ENCODE measurements at places on chromosomes 2 and 18. TPM values are rescaled to one million over a fixed set of nuclear protein-coding genes. Genes with fewer than 3 reads are reported as not detected.

DNA sequence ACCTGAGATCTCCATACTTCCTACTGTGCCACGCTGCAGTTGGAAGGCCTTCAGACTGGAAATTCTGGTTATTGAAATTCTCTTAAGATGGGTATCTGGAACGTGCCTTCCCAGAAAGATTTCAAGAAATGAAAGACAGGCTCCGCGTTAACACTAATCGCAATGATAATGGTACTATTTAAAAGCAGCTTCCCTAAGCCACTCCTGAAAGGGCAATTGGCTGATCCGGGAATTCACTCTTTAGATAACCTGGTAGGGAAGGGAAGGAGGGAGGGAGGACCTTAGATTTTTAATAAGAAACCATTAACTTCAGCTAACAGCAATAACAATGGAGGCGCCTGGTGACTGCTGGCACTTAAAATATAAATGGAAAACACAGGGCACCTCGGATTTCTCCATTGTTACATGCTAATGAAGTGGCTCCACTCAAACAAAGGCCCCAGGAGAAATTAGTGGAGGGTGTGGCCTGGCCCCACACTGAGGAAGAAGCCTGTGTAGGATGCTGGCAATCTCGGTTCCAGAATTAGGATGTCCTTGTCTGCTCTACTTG, 22.5 kb upstream of the MTA3 start:
- no peaks in the 10 kb centered on the region for H3K36me3 ChIP-seq
- H3K4me1 ChIP-seq, result no peaks in the 10 kb centered on the region
- H3K27me3 ChIP-seq, result no peaks in the 10 kb centered on the region
- no peak overlapping the region for H3K27ac ChIP-seq
- no peak overlapping the region for H3K4me3 ChIP-seq

GRCh38 chr2:74768401-74768914, 65.5 kb upstream of the HK2 start:
- no peak overlapping the region for H3K27ac ChIP-seq
- DNase-seq, result no peak
- H3K27me3 ChIP-seq, result no peaks in the 10 kb centered on the region
- H3K4me3 ChIP-seq, result no peak overlapping the region
- H3K36me3 ChIP-seq, result no peaks in the 10 kb centered on the region

GRCh38 chr2:8640498-8640897, 41.4 kb upstream of the ID2 start:
- no peaks in the 10 kb centered on the region for H3K4me1 ChIP-seq
- H3K27ac ChIP-seq, result no peak overlapping the region
- H3K27me3 ChIP-seq, result no peaks in the 10 kb centered on the region
- DNase-seq, result no peak
- H3K4me3 ChIP-seq, result no peak overlapping the region

GRCh38 chr2:232929303-232930058, 59.4 kb downstream of the SNORC start:
- H3K4me1 ChIP-seq, result peaks cover 29% of the 10 kb centered on the region
- peaks cover 22% of the 10 kb centered on the region for H3K27me3 ChIP-seq
- no peak for DNase-seq
- H3K36me3 ChIP-seq, result no peaks in the 10 kb centered on the region
- H3K4me3 ChIP-seq, result no peak overlapping the region

DNA sequence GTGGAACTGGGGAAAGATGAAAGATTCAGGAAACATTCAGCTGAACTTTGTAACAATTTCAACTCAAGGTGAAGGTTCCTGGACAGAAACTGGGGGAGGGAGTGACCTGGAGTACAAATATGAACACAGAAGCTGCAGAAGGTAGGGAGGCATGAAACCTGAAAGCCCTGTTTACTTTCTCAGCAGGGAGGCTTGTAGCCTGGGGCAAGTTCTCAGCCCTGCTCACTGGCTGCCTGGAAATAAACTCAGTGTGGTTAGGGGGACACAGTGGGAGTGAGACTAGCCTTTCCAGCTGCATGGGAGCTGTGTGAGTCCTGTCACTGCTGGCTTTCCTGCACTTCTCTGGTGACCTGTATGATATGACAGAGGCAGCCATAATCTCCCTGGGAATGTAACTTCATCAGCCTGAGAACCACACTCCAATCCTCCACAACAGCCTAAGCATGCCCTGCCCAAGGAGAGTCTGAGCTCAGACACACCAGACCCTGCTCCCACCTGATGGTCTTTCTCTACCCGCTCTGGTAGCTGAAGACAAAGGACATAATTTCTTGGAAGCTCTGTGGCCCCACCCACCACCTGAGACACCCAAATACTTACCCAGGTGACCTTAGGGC, 77.0 kb downstream of the ZSWIM2 start:
- no peak for DNase-seq
- no peaks in the 10 kb centered on the region for H3K27me3 ChIP-seq
- H3K27ac ChIP-seq, result no peak overlapping the region
- no peaks in the 10 kb centered on the region for H3K4me1 ChIP-seq
- H3K4me3 ChIP-seq, result no peak overlapping the region

DNA sequence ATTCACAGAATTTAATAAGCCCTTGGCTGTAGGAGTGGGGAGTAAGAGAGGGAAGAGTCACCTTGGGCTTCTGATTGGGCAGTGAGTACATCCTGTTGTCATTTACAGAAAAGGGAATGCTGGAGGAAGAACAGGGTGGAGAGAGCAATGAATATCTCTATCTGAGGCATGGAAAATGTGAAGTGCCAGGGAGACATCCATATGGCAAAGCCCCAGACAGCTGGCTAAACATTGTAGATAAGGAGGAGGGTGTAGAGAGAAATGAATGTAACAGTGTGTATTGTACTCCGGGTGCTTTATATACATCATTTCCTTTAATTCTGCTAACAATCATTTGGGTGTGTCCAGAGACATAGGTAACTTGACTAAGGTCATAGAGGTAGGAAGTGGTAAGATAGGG, 103.5 kb downstream of the UPP2 start:
- peaks cover 12% of the 10 kb centered on the region for H3K4me1 ChIP-seq
- no peak for DNase-seq
- H3K36me3 ChIP-seq, result no peaks in the 10 kb centered on the region
- H3K27ac ChIP-seq, result no peak overlapping the region
- H3K4me3 ChIP-seq, result no peak overlapping the region
- no peaks in the 10 kb centered on the region for H3K27me3 ChIP-seq

- no peaks in the 10 kb centered on the region for H3K4me1 ChIP-seq
- no peaks in the 10 kb centered on the region for H3K27me3 ChIP-seq
- no peak overlapping the region for H3K4me3 ChIP-seq
- no peak overlapping the region for H3K27ac ChIP-seq
- H3K36me3 ChIP-seq, result no peaks in the 10 kb centered on the region
These were observed 144.9 kb upstream of the TWIST2 start for GRCh38 chr2:238703053-238703415.

GRCh38 chr2:199575416-199575815, 117.7 kb upstream of the SATB2 start:
- no peak overlapping the region for H3K27ac ChIP-seq
- peaks cover 6% of the 10 kb centered on the region for H3K4me1 ChIP-seq
- no peak overlapping the region for H3K4me3 ChIP-seq
- no peaks in the 10 kb centered on the region for H3K36me3 ChIP-seq
- DNase-seq, result no peak

GRCh38 chr2:167136879-167137596, 248.8 kb downstream of the XIRP2 start:
- no peak overlapping the region for H3K27ac ChIP-seq
- H3K4me3 ChIP-seq, result no peak overlapping the region
- H3K27me3 ChIP-seq, result no peaks in the 10 kb centered on the region
- DNase-seq, result no peak
- no peaks in the 10 kb centered on the region for H3K36me3 ChIP-seq

- H3K27me3 ChIP-seq, result no peaks in the 10 kb centered on the region
- H3K4me1 ChIP-seq, result no peaks in the 10 kb centered on the region
- no peaks in the 10 kb centered on the region for H3K36me3 ChIP-seq
- no peak overlapping the region for H3K27ac ChIP-seq
- DNase-seq, result no peak
These were observed 198.2 kb downstream of the CTNNA2 start for GRCh38 chr2:79711098-79711497.

DNA sequence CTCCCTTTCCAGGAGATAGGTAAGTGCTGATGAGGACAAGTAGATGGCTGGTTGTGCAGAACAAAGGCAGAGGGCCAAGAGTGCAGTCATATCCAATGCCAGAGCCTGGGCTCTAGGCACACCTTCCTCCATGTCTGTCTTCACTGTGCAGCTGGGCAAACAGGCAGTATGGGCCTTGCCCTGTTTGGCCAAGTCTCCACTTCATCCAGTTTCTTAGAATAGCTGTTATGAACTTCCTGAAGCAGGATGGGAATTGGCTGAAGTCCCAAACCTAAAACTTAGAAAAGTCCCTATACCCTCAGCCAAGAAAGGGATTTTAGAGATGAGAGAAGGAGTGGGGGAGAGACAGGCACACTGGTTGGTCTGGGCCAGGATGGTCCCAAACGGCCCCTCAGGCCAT, 37.5 kb upstream of the CYP26B1 start:
- H3K4me3 ChIP-seq, result no peak overlapping the region
- no peaks in the 10 kb centered on the region for H3K36me3 ChIP-seq
- H3K4me1 ChIP-seq, result no peaks in the 10 kb centered on the region
- DNase-seq, result no peak

- no peaks in the 10 kb centered on the region for H3K27me3 ChIP-seq
- no peaks in the 10 kb centered on the region for H3K4me1 ChIP-seq
- H3K36me3 ChIP-seq, result no peaks in the 10 kb centered on the region
These were observed 127.4 kb downstream of the VIT start for GRCh38 chr2:36823862-36824261.

DNA sequence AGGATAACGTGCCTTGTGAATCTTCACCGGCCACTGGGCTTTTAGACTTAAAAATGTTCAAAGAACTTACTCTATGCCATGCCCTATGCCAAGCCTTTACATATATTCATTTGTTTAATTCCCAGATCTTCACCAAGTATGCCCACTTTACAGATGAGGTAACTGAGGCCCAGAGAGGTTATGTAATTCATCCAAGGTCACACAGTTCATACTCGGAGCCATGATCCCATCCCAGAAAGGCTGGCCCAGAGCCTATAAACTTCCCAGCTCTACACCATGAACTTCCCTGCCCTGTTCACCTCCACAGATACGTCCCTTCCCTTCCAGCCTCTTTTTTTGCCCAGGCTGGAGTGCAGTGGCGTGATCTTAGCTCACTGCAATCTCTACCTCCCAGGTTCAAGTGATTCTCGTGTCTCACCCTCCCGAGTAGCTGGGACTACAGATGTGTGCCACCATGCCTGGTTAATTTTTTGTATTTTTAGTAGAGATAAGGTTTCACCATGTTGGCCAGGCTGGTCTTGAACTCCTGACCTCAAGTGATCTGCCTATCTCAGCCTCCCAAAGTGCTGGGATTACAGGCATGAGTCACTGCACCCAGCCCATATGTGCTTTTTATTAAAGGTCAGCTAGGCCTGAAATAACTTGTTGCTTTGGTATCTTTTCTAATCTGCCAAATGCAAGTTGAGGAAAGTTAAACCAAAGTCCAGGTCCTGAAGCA, 44.1 kb downstream of the MTHFD2 start:
- H3K27me3 ChIP-seq, result no peaks in the 10 kb centered on the region
- no peak overlapping the region for H3K4me3 ChIP-seq
- no peak overlapping the region for H3K27ac ChIP-seq
- no peaks in the 10 kb centered on the region for H3K36me3 ChIP-seq
- no peaks in the 10 kb centered on the region for H3K4me1 ChIP-seq

Gene REG3G
- not detected for total RNA-seq

Gene FRZB
- 12.8 TPM for total RNA-seq

Gene C2orf15
- total RNA-seq, result not detected

Gene ATOH8
- 170 TPM for total RNA-seq

Gene IL1R2
- total RNA-seq, result 17.7 TPM

Gene ZBTB7C
- total RNA-seq, result 82.2 TPM

Data from tibial nerve (tissue), 4 donors.